ENCODE measurements at places on chromosomes 5 and 9.

- DNase-seq, result no peak
These were observed 9.2 kb downstream of the ARL15 start for GRCh38 chr5:54301220-54301619.

DNA sequence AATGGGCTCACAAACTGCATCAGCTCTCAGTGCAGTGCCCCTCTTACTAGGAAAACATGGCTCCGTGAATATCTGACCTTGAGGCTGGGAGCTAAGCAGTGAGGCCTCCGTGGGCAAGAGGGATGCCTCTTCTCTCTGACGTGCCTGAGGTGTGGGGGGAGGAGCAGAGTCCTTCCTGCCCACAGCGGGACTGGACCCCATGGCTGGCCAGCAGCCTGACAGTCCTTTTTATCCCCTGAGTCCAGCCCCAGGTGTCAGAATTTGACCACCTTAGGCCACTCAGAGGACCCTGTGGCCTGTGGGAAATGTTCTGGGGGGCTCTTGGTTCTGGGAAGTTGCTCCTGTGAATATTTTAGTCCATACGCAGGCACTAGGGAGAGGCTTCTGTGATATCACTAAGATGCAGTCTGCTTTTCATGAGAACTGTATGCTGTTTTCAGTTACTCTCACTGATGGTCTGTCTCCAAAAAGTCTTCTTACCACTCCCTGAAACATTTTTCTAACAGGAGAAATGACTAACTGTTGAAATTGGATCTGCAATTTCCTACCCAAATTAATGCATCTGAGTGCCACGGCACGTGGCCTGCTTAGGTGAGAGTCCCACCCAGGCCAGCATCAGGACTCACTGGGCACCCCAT lies 23.4 kb downstream of the ANGPTL2 start:
- DNase-seq, result no peak

GRCh38 chr9:137149942-137150616 lies 11.1 kb downstream of the GRIN1 start:
- DNase-seq, result no peak

GRCh38 chr5:16983972-16984371 lies 47.9 kb upstream of the MYO10 start:
- DNase-seq, result no peak

- no peak for DNase-seq
These were observed 18.3 kb upstream of the IRX4 start for GRCh38 chr5:1901061-1901460.

GRCh38 chr9:84583866-84584265 lies 85.7 kb upstream of the NTRK2 start:
- peak; percentile 73 for DNase-seq

GRCh38 chr5:56683281-56683680 lies 132.1 kb upstream of the MAP3K1 start:
- DNase-seq, result no peak

GRCh38 chr9:129282731-129283211 lies 104.7 kb upstream of the IER5L start:
- no peak for DNase-seq

DNA sequence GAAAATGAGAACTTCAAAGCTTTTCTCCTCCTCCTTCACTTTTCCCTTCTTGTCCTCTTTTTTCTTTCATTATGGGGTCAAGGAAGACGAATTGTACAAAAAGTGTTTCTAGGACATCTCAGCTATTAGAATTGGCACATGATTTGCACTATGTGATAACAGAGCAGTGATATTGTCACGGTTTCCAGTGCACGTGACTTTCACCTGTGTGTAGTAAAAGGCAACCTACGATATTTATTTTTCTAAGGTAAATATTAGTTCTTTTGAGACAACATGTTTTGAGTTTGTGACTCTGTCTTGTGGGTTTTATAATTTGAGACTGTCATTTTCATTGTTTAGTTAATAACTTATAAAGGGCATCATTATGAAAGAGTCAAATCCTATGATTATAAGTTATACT lies 213.1 kb downstream of the PSAT1 start:
- DNase-seq, result no peak

DNA sequence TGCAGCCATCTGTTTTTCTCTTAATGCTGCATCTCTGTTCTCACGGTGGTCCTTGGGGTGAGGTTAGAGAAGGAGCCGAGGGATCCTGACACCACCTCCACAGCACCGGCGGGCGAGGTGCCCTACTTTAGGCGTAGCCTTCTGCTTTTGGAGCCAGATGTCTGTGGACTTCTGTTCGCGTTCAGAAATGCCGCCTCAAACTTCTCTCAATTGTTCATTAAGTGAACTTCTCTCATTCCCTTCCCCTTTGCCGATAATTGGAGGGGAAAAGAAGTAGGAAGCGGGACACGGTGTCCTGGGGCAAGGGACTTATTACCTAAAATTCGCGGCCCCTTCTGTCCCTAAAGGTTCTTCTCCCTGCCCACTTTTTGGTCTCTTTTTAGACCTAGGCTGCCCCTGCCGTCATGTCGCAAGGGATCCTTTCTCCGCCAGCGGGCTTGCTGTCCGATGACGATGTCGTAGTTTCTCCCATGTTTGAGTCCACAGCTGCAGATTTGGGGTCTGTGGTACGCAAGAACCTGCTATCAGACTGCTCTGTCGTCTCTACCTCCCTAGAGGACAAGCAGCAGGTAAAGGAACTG lies 455 bp downstream of the KIF20A start:
- peak; percentile 26 for DNase-seq
